Kidney (tissue), 22 donors: ENCODE measurements at places on chromosomes 7 and 10.
A peak's percentile ranks its signal among the peaks of the same experiment; 100 is the strongest.

GRCh38 chr10:129135624-129136023 lies 331.4 kb upstream of the MGMT start:
- no peak for DNase-seq

DNA sequence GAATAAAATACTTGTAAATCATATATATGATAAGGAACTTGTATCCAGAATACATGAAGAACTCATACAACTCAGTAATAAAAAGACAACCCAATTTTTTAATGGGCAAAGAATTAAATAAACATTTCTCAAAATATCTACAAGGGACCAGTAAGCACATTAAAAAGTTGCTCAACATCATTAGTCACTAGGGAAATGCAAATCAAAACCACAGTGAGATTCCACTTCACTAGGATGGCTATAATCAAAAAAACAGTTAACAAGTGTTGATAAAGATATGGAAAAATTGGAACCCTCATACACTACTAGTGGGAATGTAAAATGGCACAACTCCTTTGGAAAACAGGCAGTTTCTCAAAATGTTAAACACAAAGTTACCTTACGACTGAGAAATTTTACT lies 40.3 kb upstream of the YAE1 start:
- no peak for DNase-seq

GRCh38 chr10:100697070-100697469 lies 48.3 kb upstream of the PAX2 start:
- no peak for DNase-seq

DNA sequence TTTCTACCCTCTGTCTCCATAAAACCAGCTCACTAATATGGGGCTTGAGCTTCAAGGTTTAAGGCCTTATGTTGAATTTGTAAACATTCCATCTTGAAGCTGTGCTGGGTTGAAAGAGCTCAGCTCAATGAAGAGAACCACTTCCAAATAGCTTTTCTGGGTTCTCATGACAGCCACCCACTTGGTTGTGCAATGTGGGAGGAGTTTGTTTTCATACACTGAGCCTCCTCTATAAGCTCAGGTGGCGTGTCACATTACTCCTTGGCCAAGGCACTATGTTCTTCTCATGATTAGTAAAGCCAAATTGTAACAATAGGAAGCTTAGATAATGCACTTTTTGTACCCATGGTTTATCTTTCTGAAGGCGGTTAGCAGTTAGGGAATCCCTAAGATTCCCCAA lies 265.6 kb downstream of the PTEN start:
- DNase-seq = no peak

DNA sequence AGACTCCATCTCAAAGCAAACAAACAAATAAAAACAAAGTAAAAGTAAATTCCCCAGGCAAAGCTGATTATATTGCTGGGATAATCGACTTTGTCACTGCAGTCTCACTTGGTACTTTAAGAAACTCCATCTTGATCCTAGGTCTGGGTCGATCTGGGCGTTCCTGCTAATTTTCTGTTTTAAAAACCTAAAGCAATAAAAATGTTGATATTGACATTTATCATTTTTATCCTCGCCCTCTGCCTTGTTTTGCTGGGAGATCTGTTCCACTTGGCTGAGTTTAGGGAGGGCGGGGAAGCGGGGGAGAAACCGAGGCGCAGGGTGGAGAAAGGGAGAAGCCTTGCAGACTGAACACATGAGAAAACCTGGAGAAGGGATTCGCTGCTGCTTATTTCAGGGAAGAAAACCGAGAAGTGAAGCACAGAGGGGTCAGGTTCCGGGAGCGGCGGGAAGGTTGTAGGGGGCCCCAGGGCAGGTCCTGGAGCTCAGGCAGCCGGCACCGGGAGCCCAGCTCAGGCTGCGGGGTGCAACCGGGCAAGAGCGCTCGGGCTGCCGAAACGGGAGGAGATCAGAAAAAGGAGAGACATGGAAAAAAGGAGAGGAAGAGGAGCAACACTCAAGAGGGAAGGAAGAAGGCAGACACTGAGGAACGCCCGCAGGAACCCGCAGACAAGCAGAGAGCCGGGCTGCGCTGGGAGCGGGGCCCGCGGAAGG lies 27.3 kb upstream of the KMT2C start:
- peak; percentile 92 for DNase-seq

DNA sequence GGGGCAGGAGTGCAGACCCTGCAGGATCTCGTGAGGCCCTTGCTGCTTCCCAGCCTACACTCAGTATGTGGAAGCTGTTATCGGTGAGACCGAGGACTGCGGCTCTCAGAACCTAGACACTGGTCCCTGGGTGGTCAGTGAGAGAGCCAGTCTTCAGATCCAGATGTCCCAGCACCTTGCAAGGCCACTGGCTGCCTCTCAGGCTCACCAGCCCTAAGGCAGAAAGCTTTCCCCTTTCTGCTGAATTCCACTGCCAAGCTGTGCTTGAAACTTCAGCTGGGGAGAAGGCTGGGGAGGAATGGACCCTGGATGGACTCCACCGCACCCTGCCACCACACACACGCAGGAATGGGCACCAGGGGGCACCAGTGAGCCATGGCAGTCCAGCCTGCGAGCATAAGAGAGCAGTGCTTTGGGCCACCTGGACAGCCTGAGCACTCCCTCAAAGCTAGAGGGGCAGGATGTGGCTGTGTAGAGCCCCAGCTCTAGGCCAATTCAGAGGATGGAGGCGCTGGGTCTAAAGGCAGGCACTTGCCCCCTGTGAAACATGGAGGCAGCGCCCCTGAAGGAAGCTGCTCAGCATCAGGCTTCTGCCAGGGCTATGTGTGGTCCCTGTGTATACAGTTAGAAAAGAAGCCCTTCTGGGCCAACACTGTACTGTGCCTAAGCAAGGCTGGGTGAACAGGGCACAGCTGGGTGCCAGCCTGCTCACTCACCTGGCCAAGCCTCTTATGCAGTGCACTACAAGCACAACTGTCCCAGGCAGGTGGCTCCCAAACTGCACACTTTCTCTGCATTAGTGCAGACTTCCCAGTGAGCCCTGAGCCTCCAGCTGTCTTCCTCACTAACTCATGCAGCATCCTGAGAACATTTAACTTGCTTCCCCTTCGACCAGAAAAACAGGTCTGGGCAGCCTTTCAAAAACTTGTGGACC lies 21.6 kb downstream of the TMEM72 start:
- DNase-seq = peak; percentile 93

GRCh38 chr7:151060416-151061212 lies 1.2 kb downstream of the SLC4A2 start:
- no peak for DNase-seq

DNA sequence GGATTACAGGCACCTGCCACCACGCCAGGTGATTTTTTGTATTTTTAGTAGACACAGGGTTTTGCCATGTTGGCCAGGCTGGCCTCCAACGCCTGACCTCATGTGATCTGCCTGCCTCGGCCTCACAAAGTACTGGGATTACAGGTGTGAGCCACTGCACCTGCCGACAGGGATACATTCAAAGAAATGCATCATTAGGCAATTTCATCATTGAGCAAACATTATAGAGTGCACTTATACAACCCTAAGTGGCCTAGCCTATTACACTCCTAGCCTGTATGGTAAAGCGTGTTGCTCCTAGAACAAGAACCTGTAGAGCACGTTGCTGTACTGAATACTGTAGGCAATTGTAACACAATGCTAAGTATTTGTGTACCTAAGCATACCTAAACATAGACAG lies 350.3 kb downstream of the GALNT17 start:
- DNase-seq = no peak

DNA sequence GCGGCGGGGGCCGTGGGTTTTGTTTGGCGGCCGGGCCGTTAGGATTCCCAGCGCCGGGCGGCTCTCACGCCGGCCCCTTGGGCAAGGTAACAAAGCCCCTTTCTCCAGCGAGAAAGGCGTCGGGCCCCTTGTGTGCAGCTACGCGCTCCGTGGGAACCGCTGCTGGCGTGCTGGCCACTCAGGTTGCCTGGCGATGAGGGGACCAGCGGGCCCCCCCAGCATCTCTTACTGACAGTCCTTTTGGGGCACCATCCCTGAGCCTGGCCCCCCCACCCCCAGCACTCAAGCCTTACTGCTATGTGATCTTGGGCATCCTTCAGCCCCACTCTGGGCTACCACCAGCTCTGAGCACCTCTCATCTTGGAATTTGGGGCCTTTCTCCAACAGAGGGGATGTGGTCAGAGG lies 1.8 kb downstream of the LFNG start:
- DNase-seq = no peak

GRCh38 chr7:158843771-158844170 lies 12.6 kb upstream of the DYNC2I1 start:
- peak; percentile 19 for DNase-seq

DNA sequence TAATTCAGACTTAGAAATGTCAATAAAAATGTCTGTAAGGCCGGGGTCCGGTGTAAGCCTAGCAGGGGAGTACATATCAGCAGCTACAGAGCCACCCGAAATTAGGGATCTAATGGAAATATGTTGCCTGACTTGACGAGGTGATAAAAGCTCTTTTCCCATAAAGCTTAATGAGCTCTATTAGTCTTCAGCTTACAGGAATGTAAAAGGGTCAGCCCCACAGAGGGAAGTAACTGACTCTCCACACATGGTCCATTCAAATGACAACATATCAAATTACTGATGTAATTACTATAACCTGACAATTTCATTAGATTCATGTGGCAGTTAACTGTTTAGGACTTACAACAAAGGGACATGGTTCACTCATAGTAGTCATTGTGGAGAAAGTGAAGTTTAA lies 62.3 kb downstream of the ATE1 start:
- DNase-seq = no peak

DNA sequence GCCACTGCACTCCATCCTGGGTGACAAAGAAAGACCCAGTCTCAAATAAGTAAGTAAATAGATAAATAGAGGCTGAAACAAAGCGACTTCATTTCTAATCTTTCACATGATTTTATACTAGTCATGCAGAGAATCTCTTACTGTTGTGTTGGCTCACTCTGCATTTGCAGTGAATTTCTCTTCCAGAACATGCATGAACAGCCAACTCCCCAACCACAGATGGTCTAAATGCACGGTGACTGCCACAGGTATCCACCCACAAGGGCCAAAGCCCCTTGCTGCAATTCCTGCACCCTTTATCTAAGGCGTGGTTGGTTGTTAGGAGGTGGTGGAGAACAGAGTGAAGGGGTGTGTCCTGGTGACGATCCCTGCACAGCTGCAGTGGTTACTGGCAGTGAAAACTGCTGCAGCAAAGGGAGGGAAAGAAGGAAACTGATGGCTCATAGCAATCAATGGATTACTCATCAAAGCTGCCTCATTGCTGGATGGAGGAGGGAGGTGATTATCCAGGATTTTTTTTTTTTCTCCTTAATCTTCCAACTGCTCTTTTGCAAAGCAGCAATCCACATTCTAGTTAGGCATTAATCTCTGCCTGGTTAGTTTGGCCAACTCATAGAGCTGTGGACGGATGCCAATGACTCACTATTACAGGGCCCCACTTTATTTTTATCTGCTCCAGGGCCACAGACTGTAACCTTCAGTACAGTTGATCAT lies 50.6 kb downstream of the PRTFDC1 start:
- peak; percentile 50 for DNase-seq

GRCh38 chr10:78696791-78697395 lies 371.9 kb upstream of the ZMIZ1 start:
- DNase-seq = no peak

DNA sequence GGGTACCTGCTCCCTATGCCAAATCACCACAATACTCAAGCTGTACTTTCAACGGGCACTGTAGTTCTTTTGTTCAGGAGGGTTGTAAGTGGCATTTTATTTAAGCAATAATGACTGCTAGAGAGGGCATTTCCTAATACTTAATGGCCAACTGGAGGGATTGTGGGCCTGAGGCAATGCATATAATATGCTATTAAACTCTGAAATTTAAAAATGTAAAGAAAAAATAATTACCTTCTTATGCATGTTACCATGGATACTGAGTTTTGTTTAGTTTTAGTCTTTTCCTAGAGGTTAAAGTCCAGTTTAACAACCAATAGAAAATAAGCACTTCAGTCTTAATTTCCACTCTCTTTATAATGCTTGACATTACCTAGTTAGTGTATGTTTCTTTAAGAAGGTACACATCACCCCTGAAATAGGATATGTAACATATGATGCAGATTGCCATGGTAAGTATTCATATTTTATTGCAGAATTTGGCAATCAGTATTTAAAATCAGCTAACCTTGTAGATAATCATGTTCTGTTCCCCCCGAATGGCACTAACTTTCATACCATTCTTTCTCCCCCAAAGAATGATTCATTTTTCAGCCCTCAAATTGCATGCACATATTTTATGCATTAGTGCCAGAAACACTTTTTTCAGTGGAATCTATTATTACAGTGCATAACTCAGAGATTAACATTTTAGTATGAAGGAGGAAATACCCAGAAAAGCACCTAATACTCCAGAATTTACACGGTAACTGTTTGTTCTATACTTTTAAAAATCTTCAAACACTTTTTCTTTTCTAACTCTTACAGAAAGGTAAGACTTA lies 90.3 kb upstream of the ZNF438 start:
- no peak for DNase-seq

GRCh38 chr7:44685723-44686122 lies 62.9 kb upstream of the ZMIZ2 start:
- no peak for DNase-seq

DNA sequence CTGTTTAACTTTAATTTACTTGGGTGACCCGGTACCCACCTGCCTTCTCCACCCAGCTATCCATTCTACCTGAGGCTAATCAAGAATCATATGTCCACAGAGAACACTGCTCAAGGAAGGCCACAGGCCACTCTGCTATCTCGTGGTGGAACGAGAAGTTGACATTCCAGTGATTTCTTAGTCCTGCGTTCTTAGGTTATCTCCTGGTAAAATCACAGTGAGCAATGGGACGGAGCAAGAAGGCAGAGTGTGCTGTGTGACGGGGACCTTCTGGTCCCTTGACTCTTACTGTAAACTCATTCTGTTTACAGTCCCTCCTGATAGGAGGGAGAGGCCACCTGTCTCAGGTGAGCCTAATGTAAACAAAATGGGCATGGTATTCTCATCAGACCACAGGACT lies 256.6 kb downstream of the TNS3 start:
- no peak for DNase-seq

DNA sequence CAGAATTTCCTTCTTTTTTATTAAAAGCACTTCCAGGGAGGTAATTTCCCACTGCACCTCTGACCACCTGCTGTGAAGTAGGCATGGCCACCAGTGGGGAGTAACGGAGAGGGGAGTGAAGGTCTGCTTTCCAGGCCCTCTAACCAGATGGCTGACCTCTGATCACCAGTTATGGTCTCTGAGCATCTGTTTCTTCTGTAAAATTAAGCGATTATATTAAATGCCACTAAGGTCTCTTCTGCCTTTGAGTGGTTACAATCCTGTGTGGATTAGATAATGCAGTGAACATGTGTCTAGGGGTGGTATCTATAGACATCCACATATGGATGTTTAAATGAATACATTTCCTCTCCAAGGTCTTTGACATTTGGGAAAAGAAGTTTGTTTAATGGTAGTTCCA lies 199.6 kb downstream of the HERPUD2 start:
- DNase-seq = no peak
